ENCODE measurements at places on chromosomes 5 and 9. TPM values are rescaled to one million over a fixed set of nuclear protein-coding genes. Genes with fewer than 3 reads are reported as not detected.
A peak's percentile ranks its signal among the peaks of the same experiment; 100 is the strongest.

The GFPT2 gene
- 49.1 TPM for total RNA-seq

The NPR3 gene
- 97.0 TPM for total RNA-seq

DNA sequence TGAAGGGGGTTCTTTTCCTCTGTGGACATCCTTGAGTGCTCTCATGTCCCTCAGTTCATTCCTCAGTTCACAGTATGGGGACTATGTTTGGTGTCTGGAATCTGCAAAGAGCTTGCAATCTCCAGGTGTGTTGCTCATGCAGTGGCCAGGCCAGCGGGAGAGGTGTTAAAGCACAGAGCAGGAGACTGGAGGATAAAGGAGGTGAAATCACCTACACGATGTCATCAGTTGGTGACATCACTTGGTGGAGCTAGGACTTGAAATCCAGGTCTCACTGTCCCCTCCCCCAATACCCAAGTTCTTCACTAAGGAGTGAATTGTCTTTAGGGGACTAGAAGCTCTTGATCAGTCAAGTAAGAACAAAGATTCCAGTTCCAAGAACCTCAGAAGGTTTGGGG is 197.3 kb upstream of the ZNF618 start:
- no peak for DNase-seq

The TXNDC8 gene
- not detected for total RNA-seq

GRCh38 chr5:27482663-27483062 is 444.3 kb upstream of the CDH9 start:
- DNase-seq: no peak

- DNase-seq: peak; percentile 88
These were observed 243.4 kb upstream of the KLF4 start for GRCh38 chr9:107732781-107733522.

The GFI1B gene
- not detected for total RNA-seq

Measured in GM23248 (cell line).